Activated naive CD8-positive, alpha-beta T cell treated with anti-CD3 and anti-CD28 coated beads, Interleukin-2, amount 10 ng/mL, durations not matched to agents 7 days and 5 days (primary cell): ENCODE measurements at places on chromosomes 7 and 10.

DNA sequence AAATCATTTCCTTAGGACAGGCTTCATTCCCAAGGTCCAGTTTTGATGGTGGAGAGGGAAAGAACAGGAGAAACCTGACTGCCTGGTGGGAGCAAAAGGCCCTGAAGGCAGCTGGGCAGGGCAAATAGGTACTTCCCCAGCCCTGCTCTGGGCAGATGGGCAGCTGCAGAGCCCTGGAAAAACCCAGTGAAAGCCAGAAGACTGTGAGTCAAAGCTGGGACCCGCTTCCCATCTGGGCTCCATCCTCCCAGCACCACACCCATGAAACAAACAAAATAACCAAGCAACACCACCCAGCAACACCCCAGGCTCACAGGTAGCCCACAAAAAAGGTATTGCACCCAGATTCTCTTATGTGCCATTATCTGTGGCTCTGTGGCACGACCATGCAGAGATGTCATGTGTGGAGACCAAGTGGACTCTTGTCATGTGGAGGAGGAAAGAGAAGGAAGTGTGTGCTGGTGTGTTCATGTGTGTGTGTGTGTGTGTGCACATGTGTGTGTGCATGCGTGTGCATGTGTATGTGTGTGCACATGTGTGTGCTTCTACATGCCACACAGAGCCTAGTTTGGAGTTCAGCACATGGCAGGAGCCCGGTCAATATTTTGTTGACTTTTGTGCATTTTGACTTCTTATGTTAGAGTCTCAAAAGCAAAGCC, 9.8 kb downstream of the CLRN3 start:
- peaks cover 11% of the 10 kb centered on the region for H3K4me1 ChIP-seq
- no peak overlapping the region for H3K4me3 ChIP-seq
- DNase-seq, result no peak

DNA sequence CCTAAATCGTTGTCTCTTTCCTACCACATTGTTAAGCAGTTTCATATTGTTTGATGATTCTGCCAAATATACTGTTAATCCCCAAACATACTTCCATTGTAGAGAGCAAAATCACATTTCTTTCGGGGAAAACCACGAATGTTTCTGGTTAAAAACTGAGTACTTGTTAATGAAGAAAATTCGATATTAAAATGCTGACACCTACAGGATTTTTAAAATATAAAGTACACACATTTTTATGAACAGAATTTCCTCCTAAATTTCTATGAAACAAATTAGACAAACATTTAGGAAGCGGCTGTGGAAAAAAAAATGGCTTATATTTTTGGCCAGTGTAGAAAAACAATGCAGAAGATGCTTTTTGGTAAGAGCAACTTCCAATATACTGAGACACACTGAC, 68.8 kb downstream of the IDE start:
- no peaks in the 10 kb centered on the region for H3K4me1 ChIP-seq
- peaks cover 2% of the 10 kb centered on the region for H3K36me3 ChIP-seq
- no peak for DNase-seq
- no peak overlapping the region for H3K27ac ChIP-seq
- no peak overlapping the region for H3K4me3 ChIP-seq

DNA sequence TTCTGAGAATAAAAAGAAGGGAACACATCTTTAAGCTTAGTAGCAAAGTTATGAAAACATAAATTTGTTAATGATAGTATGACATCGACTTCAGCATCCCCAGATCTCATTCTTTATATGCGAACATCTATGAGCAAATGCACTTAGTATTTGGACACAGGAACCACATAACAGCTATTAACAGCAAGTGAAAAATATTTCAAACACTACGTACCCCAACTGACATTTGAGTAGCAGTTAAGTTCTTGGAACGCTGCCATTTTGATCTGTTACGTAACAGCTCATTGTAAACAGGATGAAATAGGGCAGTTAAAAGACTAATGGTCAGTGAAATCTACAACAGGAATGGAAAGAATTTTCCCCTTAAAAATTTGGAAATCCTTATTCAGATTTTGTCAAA, 428.9 kb downstream of the TNS3 start:
- peaks cover 2% of the 10 kb centered on the region for H3K27me3 ChIP-seq
- H3K4me1 ChIP-seq, result no peaks in the 10 kb centered on the region
- H3K4me3 ChIP-seq, result no peak overlapping the region
- H3K27ac ChIP-seq, result no peak overlapping the region

DNA sequence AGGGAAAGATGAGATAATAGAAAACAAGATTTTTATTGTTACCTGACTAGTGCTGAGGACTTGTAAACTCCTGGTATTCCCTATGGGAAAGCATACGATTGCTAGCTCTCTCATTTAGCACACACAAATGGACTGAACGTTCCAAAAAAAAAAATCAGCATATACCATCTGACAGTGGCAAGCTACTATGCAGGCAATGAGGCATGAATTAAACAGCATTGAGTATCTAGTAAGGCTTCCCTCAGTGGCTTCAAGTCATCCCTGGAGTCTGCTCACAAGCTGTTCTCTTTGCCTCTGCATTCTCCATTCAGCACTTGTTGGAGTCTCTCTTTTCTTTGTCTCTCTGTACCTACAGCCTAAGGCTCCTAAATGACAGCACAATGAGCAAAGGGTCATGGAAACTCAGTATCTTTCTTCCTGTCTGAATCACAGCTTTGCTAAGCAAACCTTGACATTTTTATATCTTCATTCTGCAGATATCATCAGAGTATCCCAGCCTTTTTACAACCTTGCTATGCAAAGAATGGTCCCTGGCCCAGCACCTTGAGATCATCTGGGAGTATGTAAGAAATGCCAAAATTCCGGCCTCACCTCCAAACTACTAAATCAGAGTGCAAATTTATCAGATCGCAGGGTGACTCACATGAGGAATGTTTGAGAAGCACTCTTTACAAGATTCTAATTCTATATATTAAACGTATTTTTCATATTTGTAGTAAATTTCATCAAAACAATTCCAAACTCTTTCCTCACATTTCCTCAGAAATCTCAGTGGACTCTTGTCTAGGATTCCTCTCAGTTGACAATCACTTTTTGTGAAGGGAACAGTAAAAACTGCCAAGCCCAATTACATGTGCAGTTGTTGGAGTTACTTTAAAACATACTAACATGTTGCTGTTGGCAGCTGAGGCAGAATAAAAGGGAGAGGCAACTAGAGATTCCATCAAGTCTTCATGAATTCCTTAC, 10.8 kb upstream of the LIPA start:
- no peak overlapping the region for H3K27ac ChIP-seq
- no peak overlapping the region for H3K4me3 ChIP-seq
- no peak for DNase-seq
- H3K27me3 ChIP-seq, result peaks cover 26% of the 10 kb centered on the region
- no peaks in the 10 kb centered on the region for H3K36me3 ChIP-seq

DNA sequence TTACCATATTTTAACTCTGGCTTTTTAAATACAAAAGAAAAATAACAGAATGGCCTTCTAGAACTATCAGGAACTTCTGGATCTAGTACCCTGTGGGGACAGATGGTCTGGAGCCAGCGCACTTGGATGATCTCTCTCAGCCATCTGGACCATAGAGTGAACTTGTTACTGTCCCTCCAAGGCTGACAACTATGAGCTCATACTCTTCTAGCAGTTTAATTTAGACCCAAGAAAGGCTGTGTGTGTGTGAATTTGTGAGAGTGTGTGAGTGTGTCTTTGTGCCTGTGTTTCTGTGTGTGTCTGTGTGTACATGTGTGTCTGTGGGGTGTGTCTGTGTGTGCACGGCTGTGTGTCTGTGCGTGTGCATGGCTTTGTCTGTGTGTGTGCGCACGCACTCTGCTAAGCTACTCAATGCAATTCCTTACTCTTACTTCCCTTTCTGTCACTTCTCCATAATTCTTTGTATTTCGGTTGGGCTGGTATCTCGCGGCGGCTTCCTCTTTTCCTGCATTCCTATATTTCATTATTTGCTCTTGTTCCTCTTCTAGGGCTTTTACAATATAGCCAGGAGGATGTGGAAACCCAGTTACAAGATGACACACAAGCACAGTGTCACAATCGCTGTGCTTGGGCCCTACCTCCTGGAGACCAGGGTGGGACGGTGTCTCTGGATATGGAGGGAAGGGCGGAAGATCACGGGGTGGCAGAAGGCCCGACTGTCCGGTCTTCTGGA, 51.9 kb downstream of the IKZF1 start:
- H3K27ac ChIP-seq, result peak overlapping the region; percentile 93
- no peaks in the 10 kb centered on the region for H3K27me3 ChIP-seq
- peaks cover 55% of the 10 kb centered on the region for H3K36me3 ChIP-seq
- no peak for DNase-seq
- H3K4me3 ChIP-seq, result peak overlapping the region; percentile 48

- H3K4me1 ChIP-seq, result peaks cover 2% of the 10 kb centered on the region
- H3K4me3 ChIP-seq, result no peak overlapping the region
- no peak for DNase-seq
Observed at GRCh38 chr7:112495156-112495788, 14.5 kb downstream of the LSMEM1 start.

GRCh38 chr10:75477680-75478079, 46.3 kb downstream of the LRMDA start:
- no peak overlapping the region for H3K27ac ChIP-seq
- no peaks in the 10 kb centered on the region for H3K4me1 ChIP-seq
- H3K4me3 ChIP-seq, result no peak overlapping the region
- no peaks in the 10 kb centered on the region for H3K27me3 ChIP-seq
- DNase-seq, result no peak

GRCh38 chr7:19713676-19714075, 4.8 kb upstream of the POLR1F start:
- peaks cover 7% of the 10 kb centered on the region for H3K27me3 ChIP-seq
- peaks cover 7% of the 10 kb centered on the region for H3K4me1 ChIP-seq
- no peak overlapping the region for H3K27ac ChIP-seq
- no peaks in the 10 kb centered on the region for H3K36me3 ChIP-seq
- DNase-seq, result no peak

GRCh38 chr10:119061352-119061751, 19.3 kb downstream of the EIF3A start:
- H3K36me3 ChIP-seq, result peaks cover 49% of the 10 kb centered on the region
- H3K27ac ChIP-seq, result no peak overlapping the region
- no peaks in the 10 kb centered on the region for H3K27me3 ChIP-seq
- no peak overlapping the region for H3K4me3 ChIP-seq
- H3K4me1 ChIP-seq, result peaks cover 11% of the 10 kb centered on the region

- no peak for DNase-seq
- no peaks in the 10 kb centered on the region for H3K4me1 ChIP-seq
- no peak overlapping the region for H3K27ac ChIP-seq
- no peak overlapping the region for H3K4me3 ChIP-seq
- H3K36me3 ChIP-seq, result no peaks in the 10 kb centered on the region
Observed at GRCh38 chr10:76398043-76398710, 966.8 kb downstream of the LRMDA start.

DNA sequence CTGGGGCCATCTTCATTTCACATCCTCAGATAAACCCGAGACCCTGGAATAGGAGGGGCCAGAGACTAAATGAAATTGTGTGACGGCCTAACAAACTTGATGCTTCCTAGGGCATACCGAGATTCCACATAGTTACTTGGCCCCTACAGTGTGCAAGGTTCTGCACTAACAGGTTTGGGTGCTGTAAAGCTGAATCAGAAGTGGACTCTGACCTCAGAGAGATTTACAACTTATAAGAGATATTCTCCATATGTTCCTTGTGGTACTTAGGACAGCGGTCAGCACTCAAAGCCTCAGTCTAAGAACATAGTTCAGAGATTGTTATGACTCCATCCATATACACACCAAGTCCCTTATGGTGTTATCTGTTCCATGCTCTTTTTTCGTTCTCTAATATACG, 55.1 kb upstream of the FHIP2A start:
- peak overlapping the region; percentile 18 for H3K4me3 ChIP-seq
- peaks cover 67% of the 10 kb centered on the region for H3K27me3 ChIP-seq

GRCh38 chr10:73998623-73998928, 660 bp downstream of the VCL start:
- no peaks in the 10 kb centered on the region for H3K27me3 ChIP-seq
- peak overlapping the region; percentile 98 for H3K4me3 ChIP-seq
- peak; percentile 37 for DNase-seq
- H3K27ac ChIP-seq, result peak overlapping the region; percentile 78

DNA sequence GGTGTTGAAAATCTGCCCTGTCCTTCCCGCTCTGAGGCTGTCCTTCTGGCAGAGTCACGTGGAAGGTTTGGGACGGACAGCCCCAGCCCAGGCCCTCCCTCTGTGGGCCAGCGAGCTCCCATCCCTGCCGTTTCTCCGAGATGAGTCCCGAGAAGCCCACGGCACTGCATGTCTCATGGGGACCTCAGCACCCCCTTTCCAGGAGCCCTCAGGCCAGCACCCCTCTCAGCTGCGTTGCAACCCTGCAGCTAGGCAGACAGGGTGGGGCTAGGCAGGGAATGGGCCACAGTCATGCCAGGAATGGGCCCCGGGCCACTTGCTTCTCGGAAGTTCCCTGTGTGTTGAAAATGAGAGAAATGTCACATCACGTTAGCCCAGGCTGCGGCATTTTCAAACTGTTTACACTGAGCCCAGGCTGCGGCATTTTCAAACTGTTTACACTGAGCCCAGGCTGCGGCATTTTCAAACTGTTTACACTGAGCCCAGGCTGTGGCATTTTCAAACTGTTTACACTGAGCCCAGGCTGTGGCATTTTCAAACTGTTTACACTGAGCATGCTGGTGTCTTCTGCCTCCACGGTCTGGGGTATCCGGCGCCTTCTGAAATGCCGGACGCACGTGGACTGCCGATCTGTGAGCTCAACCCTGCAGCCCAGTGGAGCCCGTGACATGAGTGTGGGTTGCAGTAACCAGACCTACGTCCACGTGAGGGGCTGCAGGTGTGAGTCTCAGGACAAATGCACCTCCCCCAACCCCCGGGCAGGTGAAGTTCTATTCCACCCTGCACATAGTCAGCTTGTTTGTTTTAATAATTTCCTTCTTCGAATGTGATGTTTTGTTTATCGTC, 42.6 kb downstream of the FAM20C start:
- H3K27me3 ChIP-seq, result no peaks in the 10 kb centered on the region
- no peaks in the 10 kb centered on the region for H3K36me3 ChIP-seq
- H3K4me1 ChIP-seq, result no peaks in the 10 kb centered on the region
- no peak for DNase-seq
- H3K27ac ChIP-seq, result no peak overlapping the region

DNA sequence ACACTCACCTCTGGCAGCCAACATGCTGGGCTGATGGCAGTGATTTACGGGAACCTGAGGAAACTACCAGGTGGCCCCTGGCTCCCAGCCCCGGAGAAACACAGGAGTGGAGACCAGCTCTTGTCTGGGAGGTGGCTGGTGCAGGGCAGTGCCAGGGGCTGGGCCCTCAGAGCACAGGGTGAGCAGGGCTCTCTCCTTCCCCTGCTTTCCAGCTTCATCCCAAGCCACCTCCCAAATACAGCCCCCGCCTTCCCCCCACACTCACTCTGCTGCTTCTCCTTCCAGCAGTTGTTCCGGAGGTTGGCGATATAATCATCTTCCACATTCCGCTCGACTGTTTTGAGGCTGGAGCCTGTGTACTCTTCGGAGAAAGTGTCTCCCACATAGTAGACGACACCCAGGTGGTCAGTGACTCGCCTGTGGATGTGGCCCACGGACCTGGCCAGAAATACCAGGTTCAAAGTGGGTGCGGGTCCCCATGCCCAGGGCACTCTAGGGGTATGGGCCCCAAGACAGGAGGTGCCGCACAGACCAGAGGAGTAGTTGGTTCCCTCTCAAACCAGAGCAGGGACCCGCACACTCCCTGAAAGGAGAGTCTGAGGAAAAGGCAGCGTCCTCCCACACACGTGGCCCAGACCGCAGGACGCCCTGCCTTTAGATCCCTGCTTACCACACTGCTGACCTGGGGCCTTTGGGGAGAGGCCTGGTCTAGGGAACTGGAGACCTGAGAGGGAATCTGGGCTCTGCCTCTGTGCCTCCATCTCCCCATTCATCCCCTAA, 18.3 kb downstream of the DNAJB12 start:
- H3K36me3 ChIP-seq, result peaks cover 12% of the 10 kb centered on the region
- no peaks in the 10 kb centered on the region for H3K27me3 ChIP-seq
- DNase-seq, result peak; percentile 40
- H3K4me1 ChIP-seq, result peaks cover 56% of the 10 kb centered on the region
- peak overlapping the region; percentile 80 for H3K4me3 ChIP-seq
